ENCODE measurements at places on chromosomes 7 and 10. TPM values are rescaled to one million over a fixed set of nuclear protein-coding genes. Genes with fewer than 3 reads are reported as not detected.

The TFAM gene
- total RNA-seq: 26.4 TPM

The CALHM3 gene
- total RNA-seq: not detected

The RHBDD2 gene
- 47.5 TPM for total RNA-seq

The SAP25 gene
- not detected for total RNA-seq

The TMEM213 gene
- total RNA-seq: not detected

The THNSL1 gene
- total RNA-seq: 4.4 TPM

The SFRP5 gene
- not detected for total RNA-seq

The FRMPD2 gene
- total RNA-seq: not detected

The ITGA8 gene
- total RNA-seq: not detected

The HTRA1 gene
- total RNA-seq: 49.7 TPM

The DDIT4 gene
- 28.3 TPM for total RNA-seq

The C10orf53 gene
- not detected for total RNA-seq

The CLRN3 gene
- not detected for total RNA-seq

The SORBS1 gene
- total RNA-seq: 0.26 TPM

- H3K4me3 ChIP-seq: no peak overlapping the region
- no peaks in the 10 kb centered on the region for H3K36me3 ChIP-seq
- no peaks in the 10 kb centered on the region for H3K4me1 ChIP-seq
Observed at GRCh38 chr7:125136341-125136740, 206.7 kb upstream of the POT1 start.

- DNase-seq: no peak
- peaks cover 2% of the 10 kb centered on the region for H3K27me3 ChIP-seq
- H3K4me1 ChIP-seq: peaks cover 40% of the 10 kb centered on the region
- peaks cover 17% of the 10 kb centered on the region for H3K36me3 ChIP-seq
Observed at GRCh38 chr7:24858108-24858977, 101.1 kb upstream of the GSDME start.

- no peak overlapping the region for H3K4me3 ChIP-seq
- no peaks in the 10 kb centered on the region for H3K4me1 ChIP-seq
- no peaks in the 10 kb centered on the region for H3K36me3 ChIP-seq
Observed at GRCh38 chr10:117503244-117504205, 39.0 kb upstream of the EMX2 start.

- H3K36me3 ChIP-seq: peaks cover 9% of the 10 kb centered on the region
- peaks cover 2% of the 10 kb centered on the region for H3K27me3 ChIP-seq
- H3K4me1 ChIP-seq: peaks cover 69% of the 10 kb centered on the region
- peak; percentile 79 for DNase-seq
Observed at GRCh38 chr7:78197447-78197846, 398.9 kb downstream of the PHTF2 start.

GRCh38 chr10:123835575-123835974 lies 56.0 kb downstream of the CPXM2 start:
- H3K4me1 ChIP-seq: peaks cover 12% of the 10 kb centered on the region
- no peak overlapping the region for H3K4me3 ChIP-seq
- no peak overlapping the region for H3K27ac ChIP-seq

DNA sequence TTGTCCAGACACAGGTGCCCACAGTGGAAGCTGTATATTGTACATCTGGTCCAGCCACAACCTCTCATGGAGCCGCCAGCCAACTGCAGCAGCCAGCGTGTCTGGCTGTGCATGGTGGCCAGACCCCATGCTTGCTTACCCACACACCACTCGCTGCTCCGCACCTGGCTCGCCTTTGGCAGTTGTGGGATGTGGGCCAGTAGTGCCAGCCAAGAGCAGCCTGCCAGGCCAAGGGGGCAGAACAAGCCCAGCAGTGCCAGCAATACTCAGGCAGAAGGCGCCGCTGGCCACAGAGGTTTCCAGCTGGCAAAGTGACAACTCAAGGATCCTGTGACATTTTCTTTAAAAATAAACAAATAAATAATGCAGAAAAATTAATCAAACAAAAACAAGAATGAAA lies 11.7 kb upstream of the TMEM243 start:
- no peak overlapping the region for H3K4me3 ChIP-seq
- H3K4me1 ChIP-seq: peaks cover 16% of the 10 kb centered on the region
- peaks cover 19% of the 10 kb centered on the region for H3K27me3 ChIP-seq
- H3K36me3 ChIP-seq: no peaks in the 10 kb centered on the region
- DNase-seq: no peak

- H3K4me3 ChIP-seq: no peak overlapping the region
- peaks cover 29% of the 10 kb centered on the region for H3K27me3 ChIP-seq
Observed at GRCh38 chr7:27093184-27093895, 2.5 kb downstream of the HOXA1 start.

GRCh38 chr10:72066318-72067284 lies 21.8 kb downstream of the SPOCK2 start:
- no peak overlapping the region for H3K27ac ChIP-seq
- peaks cover 10% of the 10 kb centered on the region for H3K4me1 ChIP-seq
- H3K4me3 ChIP-seq: no peak overlapping the region
- peaks cover 12% of the 10 kb centered on the region for H3K27me3 ChIP-seq
- no peak for DNase-seq

DNA sequence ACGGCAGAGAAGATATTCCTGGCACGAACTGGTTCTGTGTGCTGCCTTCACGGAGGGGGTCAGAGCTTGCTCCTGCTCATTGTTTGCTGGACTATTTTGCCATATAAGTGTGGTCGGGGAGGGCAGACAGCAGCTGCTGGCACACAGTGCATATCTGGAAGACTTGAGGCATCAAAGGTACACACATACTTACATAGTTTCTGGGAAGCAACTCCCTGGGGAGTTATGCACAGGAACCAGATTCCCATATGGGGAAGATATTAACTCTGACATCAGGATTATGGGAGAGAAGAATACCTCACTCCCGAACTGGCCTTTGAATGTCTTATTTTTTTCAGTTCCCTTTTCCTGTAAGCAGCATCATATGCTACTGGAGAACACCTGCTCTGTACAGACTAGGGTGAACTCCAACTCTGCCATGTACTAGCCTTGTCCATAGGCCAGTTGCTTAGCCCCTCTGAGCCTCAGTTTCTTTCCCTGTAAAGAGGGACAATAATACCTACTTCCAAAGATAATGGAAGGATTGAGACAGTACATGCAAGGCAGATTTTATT lies 41.5 kb downstream of the LGI1 start:
- H3K27ac ChIP-seq: no peak overlapping the region
- H3K4me1 ChIP-seq: no peaks in the 10 kb centered on the region
- no peak for DNase-seq
- no peaks in the 10 kb centered on the region for H3K36me3 ChIP-seq
- H3K4me3 ChIP-seq: no peak overlapping the region

DNA sequence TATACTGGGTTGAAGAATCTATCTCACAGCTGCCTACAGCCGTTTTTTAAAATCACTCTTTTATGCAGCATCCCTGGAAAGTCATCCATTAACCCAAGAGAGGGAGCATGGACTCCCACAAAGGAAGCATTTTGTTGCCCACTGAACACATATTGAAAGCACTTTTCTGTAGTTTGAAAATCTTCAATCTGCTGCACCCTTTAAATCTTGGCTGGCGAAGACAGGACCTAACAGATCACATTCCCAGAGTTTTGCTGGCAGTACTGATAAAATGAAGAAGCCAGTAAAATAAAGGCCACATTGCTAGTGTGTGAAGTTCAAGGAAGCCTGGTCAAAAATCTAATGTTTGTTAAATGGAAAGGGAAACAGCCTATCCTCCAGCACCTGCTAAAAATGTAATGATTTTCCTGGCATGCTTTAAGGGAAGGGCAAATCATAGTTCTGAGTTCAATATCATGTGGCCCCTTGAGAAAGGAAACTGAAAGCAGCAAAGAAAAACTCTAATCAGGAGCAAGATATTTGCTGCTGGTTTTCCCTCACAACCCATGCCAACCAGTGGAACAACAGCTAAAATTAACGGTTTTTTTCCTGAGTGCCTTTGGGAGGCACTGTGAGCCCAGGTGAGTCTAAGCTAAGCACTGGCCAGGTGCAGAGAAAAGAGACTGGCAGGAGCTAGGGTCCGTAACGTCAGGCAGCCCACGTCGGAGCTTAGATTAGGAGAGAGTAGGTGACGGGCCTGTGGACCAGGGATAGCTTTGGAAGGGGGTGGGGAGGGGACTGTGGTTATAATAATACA lies 97.9 kb upstream of the PALS2 start:
- H3K27ac ChIP-seq: no peak overlapping the region
- H3K27me3 ChIP-seq: peaks cover 3% of the 10 kb centered on the region
- peaks cover 28% of the 10 kb centered on the region for H3K4me1 ChIP-seq
- H3K4me3 ChIP-seq: no peak overlapping the region
- H3K36me3 ChIP-seq: no peaks in the 10 kb centered on the region

DNA sequence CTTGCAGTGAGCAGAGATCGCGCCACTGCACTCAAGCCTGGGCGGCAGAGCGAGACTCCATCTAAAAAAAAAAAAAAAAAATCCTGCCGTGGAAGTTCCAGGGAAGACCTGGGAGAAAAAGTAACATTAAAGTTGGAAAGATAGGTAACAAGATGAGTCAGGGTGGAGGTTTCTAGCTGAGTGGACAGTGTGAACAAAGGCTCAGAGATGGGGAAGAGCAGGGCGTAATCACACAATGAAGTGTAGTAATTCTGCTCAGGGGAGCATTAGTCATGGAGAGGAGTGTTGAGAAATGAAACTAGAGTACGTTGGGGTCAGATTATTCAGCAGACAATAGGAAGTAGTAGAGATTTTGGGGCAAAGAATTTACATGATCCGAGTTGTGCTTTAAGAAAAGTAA lies 21.6 kb upstream of the WASL start:
- no peak overlapping the region for H3K27ac ChIP-seq
- H3K36me3 ChIP-seq: no peaks in the 10 kb centered on the region
- peaks cover 15% of the 10 kb centered on the region for H3K4me1 ChIP-seq
- H3K4me3 ChIP-seq: no peak overlapping the region
- DNase-seq: no peak

- DNase-seq: peak; percentile 85
- H3K36me3 ChIP-seq: no peaks in the 10 kb centered on the region
- H3K4me3 ChIP-seq: peak overlapping the region; percentile 14
- H3K4me1 ChIP-seq: peaks cover 49% of the 10 kb centered on the region
- H3K27ac ChIP-seq: peak overlapping the region; percentile 67
Observed at GRCh38 chr10:3754727-3755439, 30.1 kb downstream of the KLF6 start.

DNA sequence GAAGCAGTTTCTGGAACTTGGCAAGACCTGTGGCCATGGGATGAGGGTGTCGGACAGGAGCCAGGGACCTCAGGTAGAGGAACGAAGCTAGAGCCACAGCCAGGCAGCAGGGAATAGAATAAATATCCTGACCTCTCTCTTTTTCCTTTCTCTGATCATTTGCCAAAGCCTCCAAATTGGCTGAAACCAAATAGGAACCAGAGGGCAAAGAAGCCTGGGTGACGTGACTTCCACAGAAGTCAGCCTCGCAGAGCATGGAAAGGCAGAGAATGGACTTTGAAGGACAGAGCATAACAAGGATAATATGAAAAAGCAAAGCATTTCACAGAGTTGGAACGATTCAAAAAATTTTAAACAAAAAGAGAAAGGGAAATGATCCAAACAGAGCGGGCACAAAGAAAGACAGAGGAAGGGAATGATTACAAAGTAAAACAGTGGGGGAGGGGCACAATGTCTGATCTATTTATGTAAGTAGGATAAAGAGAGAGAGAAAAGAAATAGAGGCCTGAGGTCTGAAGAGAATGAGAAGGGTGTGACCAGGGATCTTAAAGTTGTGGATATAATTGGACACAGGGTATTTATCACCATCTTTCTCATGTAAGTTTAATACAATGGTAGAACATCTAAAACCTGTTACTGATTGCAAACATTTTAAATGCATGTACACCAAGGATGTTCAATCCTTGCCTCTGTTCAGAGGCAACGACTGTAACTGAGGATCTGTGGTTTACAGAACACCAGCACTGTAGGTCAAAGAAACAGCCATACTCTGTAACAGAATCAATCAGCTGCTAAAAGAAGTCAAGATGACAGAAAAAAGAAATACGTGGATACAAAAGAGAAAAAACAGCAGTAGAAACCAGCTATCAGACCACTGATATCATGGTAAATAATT lies 4.5 kb upstream of the ZEB1 start:
- H3K4me3 ChIP-seq: no peak overlapping the region
- peak overlapping the region; percentile 92 for H3K27ac ChIP-seq
- peaks cover 51% of the 10 kb centered on the region for H3K4me1 ChIP-seq

DNA sequence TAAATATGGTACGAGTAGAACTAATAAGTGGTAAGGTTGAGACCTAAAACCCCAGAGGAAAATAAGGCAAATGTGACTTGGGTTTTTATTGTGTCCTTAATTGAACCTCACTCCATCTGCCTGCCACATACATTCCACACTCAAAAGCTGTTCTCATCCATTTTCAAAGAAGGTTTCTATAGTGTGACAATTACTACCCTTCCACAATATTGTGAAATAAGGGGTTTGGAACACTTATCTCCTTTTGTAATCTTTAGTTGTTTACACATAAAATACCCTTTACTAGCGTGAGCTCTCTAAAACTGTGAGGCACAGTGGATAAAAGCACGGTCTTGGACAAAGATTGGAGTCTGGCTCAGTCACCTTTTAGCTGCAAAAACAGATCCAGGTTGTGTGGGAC lies 166.6 kb downstream of the THSD7A start:
- DNase-seq: no peak
- no peaks in the 10 kb centered on the region for H3K4me1 ChIP-seq
- no peak overlapping the region for H3K4me3 ChIP-seq
- no peaks in the 10 kb centered on the region for H3K27me3 ChIP-seq
- no peak overlapping the region for H3K27ac ChIP-seq
- H3K36me3 ChIP-seq: no peaks in the 10 kb centered on the region

- no peak overlapping the region for H3K27ac ChIP-seq
- H3K4me3 ChIP-seq: no peak overlapping the region
- peaks cover 25% of the 10 kb centered on the region for H3K27me3 ChIP-seq
Observed at GRCh38 chr7:129118976-129119375, 25.5 kb upstream of the TSPAN33 start.

DNA sequence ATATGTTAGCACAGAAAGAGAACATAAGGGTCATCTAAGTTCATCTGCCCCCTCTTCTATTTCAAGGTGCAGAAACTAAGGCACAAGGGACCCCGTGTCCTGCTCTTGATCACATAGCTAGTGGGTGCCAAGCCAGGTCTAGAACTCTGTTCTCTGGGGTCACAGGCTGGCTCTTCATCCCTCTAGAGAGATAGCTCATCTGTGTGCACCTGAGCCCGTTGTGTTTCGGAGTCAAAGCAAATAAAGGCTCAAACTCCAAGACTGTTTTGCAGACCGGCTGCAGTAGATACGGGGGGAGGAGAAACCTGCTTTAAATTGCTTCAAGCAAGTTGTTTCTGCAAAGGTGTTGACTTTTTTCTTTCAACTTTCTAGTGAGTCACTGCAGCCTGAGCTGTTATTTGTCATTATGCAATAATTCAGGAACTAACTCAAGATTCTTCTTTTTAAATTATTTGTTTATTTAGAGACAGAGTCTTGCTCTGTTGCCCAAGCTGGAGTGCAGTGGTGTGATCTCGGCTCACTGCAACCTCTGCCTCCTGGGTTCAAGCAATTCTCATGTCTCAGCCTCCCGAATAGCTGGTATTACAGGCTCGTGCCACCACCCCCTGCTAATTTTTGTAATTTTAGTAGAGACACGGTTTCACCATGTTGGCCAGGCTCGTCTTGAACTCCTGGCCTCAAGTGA lies 6.5 kb downstream of the BLVRA start:
- H3K4me3 ChIP-seq: no peak overlapping the region
- no peaks in the 10 kb centered on the region for H3K27me3 ChIP-seq
- H3K27ac ChIP-seq: peak overlapping the region; percentile 42
- no peaks in the 10 kb centered on the region for H3K36me3 ChIP-seq
- peaks cover 38% of the 10 kb centered on the region for H3K4me1 ChIP-seq

GRCh38 chr10:62733654-62734293 lies 70.7 kb upstream of the ADO start:
- no peak for DNase-seq
- H3K4me1 ChIP-seq: peaks cover 19% of the 10 kb centered on the region
- no peaks in the 10 kb centered on the region for H3K36me3 ChIP-seq
- no peak overlapping the region for H3K27ac ChIP-seq
- peaks cover 2% of the 10 kb centered on the region for H3K27me3 ChIP-seq
- no peak overlapping the region for H3K4me3 ChIP-seq

- peak; percentile 2 for DNase-seq
- H3K27ac ChIP-seq: no peak overlapping the region
- H3K36me3 ChIP-seq: no peaks in the 10 kb centered on the region
- peak overlapping the region; percentile 29 for H3K4me3 ChIP-seq
- no peaks in the 10 kb centered on the region for H3K27me3 ChIP-seq
Observed at GRCh38 chr7:82841828-82842227, 320.9 kb downstream of the PCLO start.
